ENCODE measurements at places on chromosomes 6 and 20.
A peak's percentile ranks its signal among the peaks of the same experiment; 100 is the strongest.

DNA sequence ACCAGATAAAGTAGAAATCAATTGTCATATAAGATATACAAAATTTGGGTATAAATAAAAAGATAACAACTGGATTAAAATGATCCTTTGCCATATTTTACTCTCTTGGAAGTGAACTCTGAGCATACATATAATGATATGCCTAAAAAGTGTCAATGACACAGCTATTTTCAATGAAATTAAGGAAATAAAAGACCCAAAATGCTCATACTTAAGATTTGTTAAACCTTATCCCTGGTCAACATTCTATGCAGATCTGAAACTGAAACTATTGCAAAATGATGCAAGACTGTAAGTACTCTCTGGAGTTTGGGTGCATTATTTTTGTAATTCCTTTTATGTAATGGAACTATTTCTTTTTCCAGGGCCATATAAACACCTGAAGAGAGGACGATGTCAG, 119.0 kb upstream of the SGK1 start:
- no peak for DNase-seq

- no peak for DNase-seq
These were observed 1028.6 kb upstream of the CITED2 start for GRCh38 chr6:140403020-140403419.

- DNase-seq = no peak
These were observed 55.1 kb downstream of the STAU1 start for GRCh38 chr20:49132995-49133478.

DNA sequence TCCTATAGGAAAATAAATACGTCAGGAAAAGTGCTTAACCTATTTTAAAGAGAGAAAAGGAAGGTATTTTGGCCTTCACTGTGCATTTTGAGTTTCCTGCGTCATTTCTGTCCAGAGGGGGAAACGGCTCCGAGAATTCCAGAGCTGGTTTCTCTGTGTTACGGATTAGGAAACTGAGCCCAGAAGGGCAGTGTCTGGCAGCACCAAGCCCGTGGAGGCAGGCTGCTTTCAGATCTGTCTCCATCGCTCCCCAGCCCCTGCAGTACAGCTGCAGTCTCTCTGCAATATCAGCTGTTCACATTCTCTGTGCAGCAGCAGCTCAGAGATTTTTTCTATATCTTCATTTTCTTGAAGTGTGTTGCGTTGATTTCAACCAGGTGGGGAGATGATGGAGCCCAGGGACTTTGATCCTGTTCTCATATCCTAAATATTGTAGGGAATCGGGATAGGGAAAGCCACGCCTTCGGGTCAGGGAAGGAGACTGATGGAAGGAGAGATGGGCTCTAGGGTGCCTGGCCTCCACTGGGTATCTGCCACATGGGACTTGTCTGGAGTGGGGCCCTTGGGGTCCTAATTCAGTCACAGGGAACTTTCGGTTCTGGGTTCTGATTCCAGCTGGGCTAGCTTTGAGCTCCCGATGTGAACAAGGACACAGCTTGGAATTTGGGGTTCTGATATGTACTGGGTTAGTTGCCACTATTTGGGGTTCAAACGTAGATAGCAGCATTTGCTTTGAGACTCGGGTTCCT, 2.8 kb downstream of the ANKRD60 start:
- DNase-seq = no peak

GRCh38 chr6:127015858-127016257, 102.6 kb upstream of the RSPO3 start:
- no peak for DNase-seq

- DNase-seq = peak; percentile 19
These were observed 23.0 kb upstream of the CD24 start for GRCh38 chr6:106997392-106998158.

DNA sequence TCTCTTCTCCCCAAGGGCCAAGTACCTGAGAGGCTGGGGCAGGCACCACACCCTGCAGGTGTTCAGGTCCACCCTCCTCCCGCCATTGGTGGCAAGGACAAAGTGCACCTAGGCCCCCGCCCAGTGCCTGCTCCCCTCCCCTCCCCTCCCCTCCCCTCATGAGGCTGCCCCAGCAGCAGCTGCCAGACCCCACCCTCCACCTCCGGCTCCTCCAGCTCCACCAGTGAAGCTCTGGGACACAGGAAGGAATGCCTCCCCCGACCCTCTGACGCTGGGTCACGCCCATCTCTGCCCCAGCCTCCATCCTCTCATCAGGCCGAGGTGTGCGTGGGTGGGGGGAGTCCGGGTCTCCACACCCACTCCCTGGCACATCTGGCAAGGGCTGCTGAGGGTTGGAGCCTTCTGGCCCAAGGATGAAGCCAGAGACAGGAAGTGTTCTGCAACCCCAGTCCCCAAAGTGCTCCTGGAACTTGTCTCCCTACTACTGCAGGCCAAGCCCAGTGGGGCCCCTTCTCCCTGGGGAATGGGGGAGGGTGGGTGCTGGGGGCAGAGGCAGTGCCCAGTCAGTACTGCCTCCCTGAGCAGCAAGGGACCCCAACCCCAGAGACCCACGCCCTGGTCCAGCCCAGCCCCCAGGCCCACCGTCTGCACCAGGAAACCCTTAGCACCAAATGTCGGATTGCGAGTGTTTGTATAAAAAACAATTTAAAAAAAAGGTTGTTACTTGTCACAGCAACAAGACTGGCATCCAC, 1.6 kb upstream of the UCKL1 start:
- no peak for DNase-seq

GRCh38 chr20:39089029-39089428, 126.9 kb downstream of the DHX35 start:
- no peak for DNase-seq

GRCh38 chr6:139395371-139395770, 20.9 kb upstream of the CITED2 start:
- no peak for DNase-seq

- peak; percentile 10 for DNase-seq
These were observed 716 bp downstream of the SHPRH start for GRCh38 chr6:145963216-145964068.
